ENCODE measurements at places on chromosomes 11 and 22.

- no peak for DNase-seq
Measured at GRCh38 chr22:42299586-42300258, 29.3 kb upstream of the TCF20 start.

GRCh38 chr22:25802018-25802417 lies 60.0 kb downstream of the MYO18B start:
- no peak for DNase-seq

DNA sequence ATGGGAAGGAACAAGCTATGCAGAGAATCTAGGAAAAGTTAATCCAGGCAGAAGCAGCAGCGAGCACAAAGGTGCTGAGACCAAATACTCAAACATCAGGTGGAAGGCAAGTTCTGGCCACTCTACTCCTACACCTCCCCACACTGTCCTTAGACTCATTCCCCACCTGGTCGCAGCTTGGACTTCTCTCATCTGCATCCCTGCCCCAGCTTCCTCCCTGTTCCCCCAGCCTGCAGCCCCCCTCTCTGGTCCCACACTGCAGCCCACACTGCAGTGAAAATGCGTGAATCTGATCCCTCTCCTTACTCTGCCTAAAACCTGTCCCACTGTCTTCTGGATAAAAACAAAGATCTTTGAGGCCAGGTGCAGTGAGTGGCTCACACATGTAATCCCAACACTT lies 9.1 kb downstream of the TPBGL start:
- DNase-seq: no peak

DNA sequence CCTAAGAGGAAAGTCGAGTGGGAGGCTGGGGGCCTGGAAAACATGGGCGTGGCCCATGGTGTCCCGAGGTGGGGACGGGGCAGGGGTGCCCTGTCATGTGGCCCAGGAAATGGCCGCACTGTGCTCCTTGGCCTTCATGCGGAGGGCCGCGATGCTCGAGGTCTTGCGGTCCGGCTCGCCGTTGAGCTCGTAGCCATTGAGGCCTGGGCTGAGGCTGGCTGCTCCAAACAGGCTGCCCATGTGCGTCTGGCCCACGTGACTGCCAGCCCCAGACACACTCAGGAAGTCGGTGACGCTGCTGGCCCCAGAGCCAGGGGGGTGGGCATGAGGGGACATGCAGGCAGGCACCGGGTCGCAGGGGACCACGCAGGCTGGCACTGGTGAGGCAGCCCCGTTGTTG lies 45.2 kb downstream of the ALX4 start:
- DNase-seq: no peak

- no peak for DNase-seq
Measured at GRCh38 chr11:117919781-117920221, 9.4 kb downstream of the TMPRSS13 start.

- DNase-seq: no peak
Measured at GRCh38 chr11:10762185-10762584, 11.1 kb downstream of the CTR9 start.
